ENCODE measurements at places on chromosomes 3 and 15. TPM values are rescaled to one million over a fixed set of nuclear protein-coding genes. Genes with fewer than 3 reads are reported as not detected.

The RPL15 gene
- 3,366 TPM for total RNA-seq

The ACTC1 gene
- not detected for total RNA-seq

The GOLGA8S gene
- total RNA-seq: not detected

The IQCF5 gene
- not detected for total RNA-seq

The PYGO1 gene
- total RNA-seq: 8.7 TPM

The TRH gene
- under 0.01 TPM for total RNA-seq

The TGM4 gene
- not detected for total RNA-seq

The EXD1 gene
- not detected for total RNA-seq

The GOLGA8H gene
- 0.28 TPM for total RNA-seq

The CELSR3 gene
- total RNA-seq: 0.85 TPM

Data from regular cardiac myocyte (primary cell).